ENCODE measurements at places on chromosomes 11 and 22. TPM values are rescaled to one million over a fixed set of nuclear protein-coding genes. Genes with fewer than 3 reads are reported as not detected.

Gene COA4
- total RNA-seq = 62.2 TPM

Gene NXPE4
- total RNA-seq = not detected

Gene RCN1
- total RNA-seq = 25.5 TPM

Gene DGKZ
- total RNA-seq = 150 TPM

Gene MN1
- total RNA-seq = 0.34 TPM

Gene C11orf52
- total RNA-seq = not detected

All from T-helper 1 cell treated with Interleukin-12 subunit alpha and Interleukin-12 subunit beta and Interleukin-4 antibody, amounts not matched to agents 30 ng/mL and 1 ng/mL, for 36 hours (primary cell).